ENCODE measurements at places on chromosomes 5 and 9.

- DNase-seq, result no peak
These were observed 135.6 kb downstream of the SEMA6A start for GRCh38 chr5:116438979-116439554.

GRCh38 chr5:170362102-170362501 is 27.1 kb downstream of the KCNMB1 start:
- DNase-seq, result no peak

- DNase-seq, result no peak
These were observed 179.0 kb upstream of the CD180 start for GRCh38 chr5:67375606-67376005.

DNA sequence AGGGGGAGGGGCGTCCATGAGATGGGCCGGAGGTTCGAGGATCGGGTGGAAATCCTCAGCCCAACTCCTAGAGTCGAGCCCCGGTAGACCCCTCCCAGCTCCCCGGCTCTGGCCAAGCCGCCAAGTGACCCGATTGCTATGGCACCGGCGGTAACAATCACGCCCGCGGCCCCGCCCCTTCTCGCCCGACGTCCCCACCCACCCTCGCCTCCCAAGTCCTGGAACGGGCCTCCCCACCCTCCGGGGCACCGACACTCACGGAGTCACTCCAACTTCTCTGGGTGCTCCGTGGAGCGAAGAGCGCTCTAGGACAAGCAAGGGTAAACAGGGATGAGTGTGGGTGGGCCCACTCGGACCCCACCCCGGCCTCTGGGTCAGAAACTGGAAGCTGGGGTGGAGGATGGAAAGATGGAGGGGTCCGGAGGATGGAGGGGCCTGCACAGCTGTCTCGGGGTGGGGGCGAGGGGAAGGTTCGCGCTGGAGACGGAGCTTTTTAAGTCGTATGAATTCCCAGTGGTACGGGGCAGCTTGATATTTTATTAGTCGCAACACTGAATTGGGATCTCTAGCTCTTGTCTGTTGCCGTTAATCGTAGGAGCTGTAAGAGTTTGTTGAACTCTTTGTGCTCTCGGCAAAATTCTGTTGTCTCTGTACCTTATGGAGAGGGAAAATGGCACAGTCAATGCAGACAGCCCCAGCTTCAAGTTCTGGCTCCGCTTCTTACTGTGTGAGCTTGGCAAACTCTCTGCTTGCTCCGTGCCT is at the start of gene SPACA9:
Gene SPACA9, plus strand, starts transcription at position 204 of the 762 bp plus-strand sequence. CDS start 5,050 bp downstream, outside the sequence.
- no peak for DNase-seq

DNA sequence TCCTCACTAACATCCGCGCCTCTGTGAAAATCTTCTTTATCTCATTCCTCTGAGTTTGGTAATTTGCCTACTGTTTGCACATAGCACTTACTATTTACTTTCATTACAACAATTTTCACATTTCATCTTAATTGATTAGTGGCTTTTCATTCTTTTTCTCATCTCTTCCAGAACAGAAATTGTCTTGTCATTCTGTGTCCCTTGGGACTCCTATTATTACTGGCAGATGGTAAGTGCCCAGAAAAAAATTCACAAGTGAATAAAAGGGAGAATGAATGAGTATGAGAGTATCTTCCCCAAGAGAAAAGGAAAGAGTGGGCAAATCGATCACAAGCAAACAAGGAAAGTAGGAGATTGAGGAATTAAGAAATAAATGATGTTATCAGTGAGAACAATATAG is 876.1 kb downstream of the TLE4 start:
- DNase-seq, result no peak

DNA sequence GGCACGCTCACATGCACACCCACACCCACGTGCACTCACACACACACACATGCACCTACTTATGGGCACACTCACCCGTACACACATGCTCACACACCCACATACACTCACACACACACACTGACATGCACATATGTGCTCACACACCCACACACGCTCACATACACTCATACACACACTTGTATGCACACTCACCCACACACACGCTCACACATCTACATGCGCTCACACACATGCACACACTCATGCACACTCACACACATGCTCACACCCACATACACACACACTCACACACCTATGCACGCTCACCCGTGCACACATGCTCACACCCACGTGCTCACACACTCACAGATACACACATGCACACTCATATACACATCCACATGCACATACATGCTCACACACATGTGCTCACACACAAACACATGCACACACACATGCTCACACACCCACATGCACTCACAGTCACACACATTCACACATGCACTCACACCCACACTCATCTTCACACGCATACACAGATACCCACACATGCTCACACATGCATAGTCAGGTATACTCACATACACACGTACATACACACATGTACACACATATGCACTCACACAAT is 138.3 kb downstream of the OLFM1 start:
- no peak for DNase-seq
